Skeletal muscle cell (primary cell): ENCODE measurements at places on chromosomes 7 and 10.
A peak's percentile ranks its signal among the peaks of the same experiment; 100 is the strongest.

GRCh38 chr10:28432210-28432676 is 100.7 kb upstream of the WAC start:
- peak; percentile 16 for DNase-seq

GRCh38 chr7:106678795-106679152 is 17.8 kb upstream of the CCDC71L start:
- DNase-seq = no peak

GRCh38 chr10:77220150-77220549 is 417.5 kb downstream of the KCNMA1 start:
- DNase-seq = no peak

DNA sequence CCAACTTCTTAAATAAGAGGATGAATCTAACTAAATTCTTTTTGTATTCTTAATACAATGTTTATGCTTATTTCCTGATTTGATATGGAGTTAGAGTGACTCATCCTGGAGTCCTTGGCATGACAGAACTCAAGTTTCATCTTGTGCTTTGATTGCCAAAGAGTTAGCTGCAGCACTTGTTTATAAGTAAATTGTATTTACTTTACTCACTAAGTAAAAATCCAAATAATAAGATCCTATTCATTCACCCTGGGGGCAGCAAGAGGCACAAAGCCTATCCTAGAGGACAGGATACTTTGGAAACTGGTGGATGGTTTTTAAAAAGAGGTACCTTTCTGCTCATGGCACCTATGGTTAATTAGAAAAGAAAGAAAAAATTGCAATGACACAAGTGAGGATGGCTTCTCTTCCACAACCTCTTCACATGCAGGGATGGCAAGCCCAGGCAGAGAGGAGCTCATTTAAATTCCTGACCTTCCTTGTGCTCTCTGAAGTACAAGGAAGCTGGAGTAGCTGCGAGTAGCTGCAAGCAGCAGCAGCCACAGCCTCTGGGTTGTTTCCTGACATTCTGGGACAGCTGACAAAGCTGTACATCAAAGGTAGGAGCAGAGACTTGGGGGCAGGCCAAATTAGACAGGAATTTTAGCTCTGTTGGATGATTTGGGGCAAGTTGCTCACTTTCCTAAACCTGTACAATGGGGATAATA is 28.5 kb upstream of the CROT start:
- peak; percentile 55 for DNase-seq

DNA sequence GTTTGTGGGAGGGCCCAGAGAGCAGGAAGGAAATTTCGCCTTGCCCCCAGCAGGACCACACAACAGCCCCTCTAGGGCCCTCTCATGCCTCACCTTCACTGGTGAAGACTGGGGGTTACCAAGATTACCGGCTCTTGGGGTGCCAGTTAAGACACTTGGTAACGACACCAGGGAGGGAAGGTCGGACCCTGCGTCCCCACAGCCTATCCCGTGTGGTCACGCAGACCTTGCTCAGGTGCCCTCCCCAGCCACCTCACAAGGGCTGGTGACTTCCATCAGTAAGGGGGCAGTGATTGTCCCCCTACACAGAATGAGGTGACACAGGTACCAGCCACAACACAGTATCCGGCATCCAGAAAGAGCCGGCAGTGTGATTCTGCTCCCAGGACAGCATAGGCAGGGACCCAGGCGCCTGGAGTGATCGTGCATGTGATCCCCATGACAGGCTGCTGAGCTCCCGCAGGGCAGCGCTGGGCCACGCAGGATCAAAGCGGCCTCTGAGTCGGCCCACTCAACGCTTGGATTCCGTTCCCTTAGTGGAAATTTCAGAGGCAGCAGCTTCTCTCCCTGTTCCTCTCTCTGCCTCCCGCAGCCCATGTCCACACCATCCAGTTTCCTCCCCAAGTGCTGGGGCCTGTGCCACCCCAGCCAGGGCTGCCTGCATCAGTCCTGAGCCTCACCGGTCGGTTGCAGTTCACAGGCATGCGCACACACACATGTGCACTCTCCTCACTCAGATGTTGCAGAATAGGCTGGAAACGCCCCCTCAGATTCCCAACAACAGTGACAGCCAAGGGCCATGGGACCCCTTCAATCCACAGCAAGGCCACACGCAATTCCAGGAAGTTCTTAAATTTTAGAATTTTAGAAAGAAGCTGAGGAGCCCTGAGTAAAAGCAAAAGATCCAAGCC is 35.8 kb downstream of the CAMK2B start:
- DNase-seq = no peak

DNA sequence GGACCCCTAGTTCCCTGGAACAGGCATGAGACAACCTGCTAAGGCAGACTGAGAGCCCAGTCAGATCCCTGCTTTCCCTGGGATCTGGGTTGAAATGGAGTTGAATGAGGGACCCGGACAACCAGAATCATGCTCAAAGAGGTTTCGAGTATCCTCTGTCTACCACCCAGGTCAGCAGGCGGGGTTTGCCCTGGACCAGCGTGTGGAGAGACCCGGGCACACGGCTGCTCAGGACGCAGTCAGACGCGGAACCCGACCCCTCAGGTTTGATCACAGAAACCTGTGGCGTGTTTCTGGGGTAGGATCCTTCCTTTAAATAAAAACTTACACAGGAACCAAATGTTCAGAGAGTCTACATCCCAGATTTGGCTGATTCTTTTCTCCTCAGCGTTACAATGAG is 330.6 kb downstream of the PTPRN2 start:
- DNase-seq = no peak

- no peak for DNase-seq
Measured at GRCh38 chr10:74460812-74461211, 309.8 kb downstream of the ADK start.

DNA sequence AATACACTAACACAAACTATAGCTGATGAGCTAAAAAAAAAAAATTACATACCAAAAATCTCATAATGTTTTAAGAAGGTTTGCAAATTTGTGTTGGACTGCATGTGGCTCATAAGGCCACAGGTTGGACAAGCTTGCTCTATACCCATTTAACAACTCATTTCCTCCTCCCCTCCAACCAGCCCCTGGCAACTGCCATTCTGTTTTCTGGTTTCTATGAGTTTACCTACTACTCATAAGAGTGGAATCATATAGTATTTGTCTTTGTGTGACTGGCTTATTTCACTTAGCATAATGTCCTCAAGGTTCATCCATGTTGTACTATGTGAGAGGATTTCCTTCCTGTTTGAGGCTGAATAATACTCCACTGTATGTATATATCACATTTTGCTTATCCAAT is 100.4 kb upstream of the ARHGAP21 start:
- DNase-seq = no peak

- DNase-seq = no peak
Measured at GRCh38 chr7:83248000-83248399, 85.3 kb upstream of the PCLO start.

GRCh38 chr10:5751601-5752253 is 61.5 kb downstream of the GDI2 start:
- DNase-seq = no peak

DNA sequence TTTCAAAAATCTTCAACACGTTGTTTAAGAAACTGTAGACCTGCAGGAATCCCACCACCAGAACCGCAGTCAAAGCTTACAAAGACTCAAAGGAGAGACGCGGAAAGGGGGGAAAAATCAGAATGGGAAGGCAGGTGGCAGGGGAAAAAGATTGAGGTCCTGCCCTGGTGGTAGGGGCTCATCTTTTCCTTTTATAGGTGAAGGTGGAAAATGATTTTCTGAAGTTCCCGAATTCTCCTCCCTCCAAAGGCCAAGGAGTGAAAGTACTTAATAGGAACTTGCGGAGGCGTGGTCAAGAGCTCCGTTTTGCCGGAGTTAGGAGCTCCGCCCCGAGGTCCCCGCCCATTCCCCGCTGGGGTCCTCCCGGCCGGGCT is 724 bp downstream of the BBIP1 start:
- DNase-seq = peak; percentile 88

DNA sequence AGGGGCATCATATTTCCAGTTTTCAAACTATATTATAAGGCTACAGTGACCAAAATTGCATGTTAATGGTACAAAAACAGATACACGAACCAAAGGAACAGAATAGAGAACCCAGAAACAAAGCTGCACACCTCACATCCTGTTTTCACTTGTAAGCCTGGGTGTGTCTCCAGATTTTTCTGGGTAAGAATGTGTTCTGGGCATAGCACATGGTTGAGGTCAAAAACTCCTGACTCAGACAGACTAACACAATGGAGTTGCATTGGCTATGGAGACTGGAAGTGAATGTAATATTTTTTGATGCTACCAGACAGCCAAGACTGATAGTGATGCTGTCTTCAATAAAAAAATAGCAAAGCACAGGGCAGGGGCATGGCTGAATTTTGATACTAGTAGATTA is 1175.2 kb downstream of the NXPH1 start:
- DNase-seq = no peak
